Left cardiac atrium (tissue), 4 donors: ENCODE measurements at places on chromosomes 2 and 18.

- no peak for DNase-seq
These were observed 223.3 kb downstream of the NOL4 start for GRCh38 chr18:34001376-34001775.

DNA sequence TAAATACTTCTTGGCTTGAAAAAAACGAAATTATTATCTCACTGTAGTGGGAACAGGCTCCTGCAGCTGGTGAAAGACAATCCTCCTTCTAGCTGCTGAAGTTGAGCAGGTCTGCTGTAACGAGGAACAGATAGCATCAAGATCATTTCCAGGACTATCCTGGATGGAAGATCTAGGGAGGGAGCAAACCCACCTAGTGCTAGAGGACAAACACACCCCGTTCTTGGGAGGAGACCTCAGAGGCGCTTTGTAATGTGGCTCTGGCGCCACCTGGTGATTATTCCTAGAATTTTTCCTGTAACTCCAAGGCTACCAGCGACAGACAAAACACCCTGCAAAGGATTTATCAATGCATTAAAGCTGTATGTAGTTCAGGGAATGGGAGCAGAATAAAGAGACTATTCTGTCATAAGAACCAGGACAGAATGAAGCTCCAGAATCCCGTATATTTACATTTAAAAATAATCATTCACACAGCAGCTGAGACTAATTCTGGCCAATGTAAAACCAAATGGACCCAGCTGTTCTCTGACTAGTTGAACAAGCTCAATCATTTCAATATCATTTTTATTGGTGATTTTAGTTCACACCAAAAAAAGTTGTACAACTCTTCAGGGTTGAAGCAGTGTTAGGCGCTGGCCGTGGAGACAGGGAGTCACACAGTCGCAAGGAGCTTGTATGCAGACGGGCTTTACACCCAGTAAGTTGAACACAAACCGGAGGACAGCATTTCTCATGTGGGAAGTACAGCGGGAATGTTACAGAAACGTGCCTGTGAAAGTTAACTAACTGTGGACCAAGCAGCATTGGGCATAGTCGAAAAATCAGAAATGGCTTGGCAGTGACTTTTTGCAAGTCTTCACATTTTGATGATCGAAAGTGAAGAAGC is 290.3 kb downstream of the TRIB2 start:
- DNase-seq, result peak; percentile 51

GRCh38 chr2:168585700-168586099 is 129.6 kb downstream of the CERS6 start:
- no peak for DNase-seq

DNA sequence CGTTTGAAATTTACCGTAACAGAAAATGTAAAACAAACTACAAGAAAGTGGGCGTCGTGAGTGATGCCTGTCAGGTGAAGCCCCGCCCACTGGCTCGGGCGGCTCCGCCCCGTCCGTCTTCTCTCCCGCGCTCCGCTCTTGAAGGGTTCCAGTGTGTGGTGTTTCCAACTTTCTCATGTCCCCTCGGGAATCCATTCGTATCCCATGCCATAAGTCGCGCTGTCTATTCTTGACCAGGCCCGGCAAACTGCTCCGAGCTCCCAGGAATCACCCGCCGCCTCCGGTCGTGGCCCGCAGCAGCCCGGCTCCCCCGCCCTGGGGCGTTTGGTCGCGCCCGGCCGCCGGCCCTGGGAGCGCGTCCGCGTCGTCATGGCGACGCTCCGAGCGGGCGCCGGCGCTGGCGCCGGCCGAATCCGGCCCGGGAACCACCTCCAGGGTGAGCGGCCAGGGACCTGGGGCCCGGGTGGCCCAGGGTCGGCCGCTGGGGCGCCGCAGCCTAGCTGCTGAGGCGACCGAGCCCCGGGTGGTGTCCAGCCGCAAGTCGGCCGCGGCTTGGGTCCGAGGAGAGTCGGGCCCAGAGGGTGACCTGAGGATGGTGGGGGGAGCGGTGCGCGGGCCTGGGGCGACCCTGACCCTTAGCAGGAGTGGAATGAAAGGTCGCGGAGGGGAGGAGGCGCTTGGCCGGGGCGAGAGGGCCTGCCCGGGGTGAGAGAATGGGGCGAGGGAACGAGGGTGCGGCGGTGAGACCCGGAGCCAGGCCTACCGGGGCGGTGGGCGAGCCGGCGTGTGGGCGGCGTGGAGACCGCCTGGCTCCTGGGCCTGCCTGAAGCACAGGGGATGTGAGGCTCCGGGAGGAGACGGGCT is at the start of gene CFAP221:
TSS of gene CFAP221 (plus strand) at position 375 of the 864 bp plus-strand sequence. CDS start 1,683 bp downstream, outside the sequence.
- peak; percentile 82 for DNase-seq

DNA sequence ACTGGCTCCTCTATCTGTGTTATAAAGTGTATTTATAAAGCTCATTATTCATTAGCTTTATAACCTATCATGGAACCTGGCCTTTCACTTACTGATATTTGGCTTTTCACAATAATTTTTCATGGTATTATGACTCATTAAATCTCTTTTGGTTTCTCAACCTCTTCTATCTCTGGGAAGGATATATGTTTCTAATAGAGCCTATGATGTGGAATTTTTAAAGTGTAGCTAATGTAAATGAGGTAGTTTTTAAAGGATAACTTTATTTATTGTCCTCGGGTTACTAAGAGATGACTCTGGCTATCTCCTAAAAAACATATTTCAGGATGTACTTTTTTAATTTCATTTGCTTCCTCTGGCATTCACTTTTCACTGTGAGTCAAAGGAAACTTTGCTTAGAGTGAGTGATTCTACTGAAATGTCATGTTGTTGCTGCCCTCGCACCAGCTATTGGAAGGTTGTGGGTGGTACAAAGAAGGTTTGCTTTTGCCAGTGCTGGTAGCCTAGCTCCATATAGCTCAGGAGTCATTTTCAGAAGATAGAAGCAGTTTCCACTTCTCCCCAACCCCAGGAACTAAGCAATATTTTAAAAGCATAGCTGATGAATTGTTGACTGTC is 85.2 kb upstream of the RPE start:
- DNase-seq, result no peak

- no peak for DNase-seq
These were observed 225.1 kb upstream of the LRRTM1 start for GRCh38 chr2:80529466-80530165.

DNA sequence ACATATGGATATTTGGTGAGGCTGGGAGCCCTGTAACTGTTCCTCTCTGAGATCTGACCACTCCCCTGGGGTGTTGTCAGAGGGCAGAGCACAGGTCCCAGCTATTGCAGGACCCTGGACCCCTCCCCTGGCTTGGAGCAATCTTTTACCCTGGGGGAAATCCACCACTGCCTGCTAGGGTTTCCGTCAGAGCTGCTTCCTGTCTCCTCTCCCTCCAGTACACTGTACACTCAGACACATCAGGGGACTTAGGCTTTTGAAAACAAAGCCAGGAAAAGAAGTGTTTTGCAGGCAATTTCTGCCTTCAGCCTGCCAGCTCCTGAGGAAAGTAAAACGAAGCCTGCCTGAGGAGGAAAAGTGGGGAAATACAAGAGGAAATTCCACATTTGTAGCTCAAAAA is 13.2 kb upstream of the CEP68 start:
- no peak for DNase-seq

- DNase-seq, result no peak
These were observed 125.5 kb downstream of the RAPGEF4 start for GRCh38 chr2:172861098-172861497.

- DNase-seq, result no peak
These were observed 52.7 kb downstream of the TMEM200C start for GRCh38 chr18:5842653-5843052.
